ENCODE measurements at places on chromosomes 12 and 14.
A peak's percentile ranks its signal among the peaks of the same experiment; 100 is the strongest.

- DNase-seq: no peak
Measured at GRCh38 chr14:36428350-36428749, 91.7 kb downstream of the NKX2-1 start.

DNA sequence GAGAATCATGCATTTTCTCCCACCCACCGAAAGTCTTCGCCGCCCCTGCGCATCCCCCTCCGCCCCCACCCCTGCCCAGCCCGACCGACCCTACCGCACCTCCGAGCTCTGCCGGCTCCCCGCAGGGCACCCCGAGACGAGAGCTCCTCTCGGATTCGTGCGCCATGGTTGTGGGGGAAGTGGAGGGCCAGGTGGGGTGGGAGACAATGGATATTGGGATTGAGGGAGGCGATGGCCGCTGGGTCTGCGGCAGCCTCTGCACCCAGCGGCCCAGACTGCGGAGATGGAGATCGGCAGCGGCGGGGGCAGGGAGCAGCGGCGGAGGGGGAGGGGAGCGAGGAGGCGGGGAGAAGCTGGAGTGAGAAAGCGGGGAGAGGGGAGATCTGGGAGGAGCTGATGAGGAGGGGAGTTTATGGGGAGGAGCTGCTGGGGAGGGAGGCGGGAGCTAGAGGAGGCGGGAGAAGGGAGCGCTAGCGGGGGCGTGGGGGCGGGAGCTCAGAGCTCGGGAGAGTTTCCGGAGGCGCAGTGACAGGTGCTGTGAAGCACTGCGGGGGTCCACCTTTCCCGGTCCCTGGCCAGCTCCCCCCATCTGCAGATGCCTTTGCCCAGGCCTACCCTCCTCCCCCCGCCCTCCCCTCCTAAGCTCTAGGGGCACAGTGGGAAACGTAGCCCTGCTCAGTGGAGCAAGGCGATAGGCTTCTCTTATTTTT, at the start of gene SALL2:
Gene SALL2 (minus strand): TSS at position 385 of the 710 bp plus-strand sequence. CDS start 219 bp downstream, at position 166.
- DNase-seq: peak; percentile 87

GRCh38 chr12:2396448-2396871, 343.7 kb downstream of the CACNA1C start:
- no peak for DNase-seq

DNA sequence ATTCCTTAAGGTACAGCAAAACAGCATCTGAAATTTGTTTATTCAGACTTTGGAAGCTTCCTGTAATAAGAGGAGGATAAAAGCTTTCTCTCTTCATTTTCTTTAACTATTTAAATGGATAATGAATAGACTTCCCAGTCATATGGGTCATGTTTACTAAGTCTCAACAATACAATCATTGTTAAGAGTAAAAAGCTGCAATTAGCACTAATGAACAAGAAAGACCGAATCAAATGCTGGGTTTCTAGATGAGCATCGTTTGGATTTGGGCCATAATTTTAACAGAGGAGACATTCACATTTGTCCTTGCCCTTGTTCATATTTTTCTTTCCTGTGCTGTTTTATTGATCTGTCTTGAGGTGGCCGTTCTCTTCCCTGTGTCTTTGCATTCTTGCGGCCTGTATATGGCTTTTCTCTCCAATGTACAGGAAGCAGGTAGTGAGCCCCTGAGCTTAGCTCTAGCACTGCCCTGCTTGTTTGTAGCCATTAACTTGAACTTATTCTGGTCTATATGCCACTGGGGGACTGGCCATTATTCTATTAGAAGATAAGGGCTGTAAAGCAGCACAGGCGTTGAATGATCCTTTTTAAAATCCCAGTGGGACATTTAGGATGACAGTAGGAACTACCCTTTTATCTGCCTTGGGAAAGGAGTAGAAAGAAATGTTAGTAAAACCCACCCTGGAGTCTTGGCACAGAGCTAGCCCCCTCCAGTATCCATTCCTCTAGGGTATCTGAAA, 34.6 kb downstream of the ABHD12B start:
- DNase-seq: no peak

GRCh38 chr12:9327320-9327719, 119.1 kb upstream of the PZP start:
- DNase-seq: no peak

DNA sequence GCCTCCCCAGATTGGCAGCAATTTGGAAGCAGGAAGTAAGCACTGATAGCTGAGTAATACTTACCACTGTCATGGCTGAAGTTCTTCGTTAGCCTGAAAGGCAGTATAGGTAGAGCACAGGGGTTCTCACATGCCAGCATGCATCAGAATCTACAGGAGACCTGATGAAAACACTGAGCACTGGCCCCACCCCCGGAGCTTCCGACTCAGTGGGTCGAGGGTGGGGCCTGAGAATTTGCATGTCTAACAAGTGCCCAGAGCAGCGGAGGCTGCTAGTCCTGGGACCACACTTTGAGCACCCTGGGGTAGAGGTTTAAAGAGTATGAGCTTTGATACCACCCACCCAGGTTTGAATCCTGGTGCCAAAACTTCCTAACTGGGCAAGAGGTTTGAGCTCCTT, 89.6 kb downstream of the FBXW8 start:
- no peak for DNase-seq

- no peak for DNase-seq
Measured at GRCh38 chr14:52467515-52468266, 84.6 kb downstream of the TXNDC16 start.

- DNase-seq: peak; percentile 35
Measured at GRCh38 chr14:29529418-29529817, 398.2 kb downstream of the PRKD1 start.

GRCh38 chr12:93530358-93530757, 42.1 kb upstream of the SOCS2 start:
- no peak for DNase-seq

- peak; percentile 39 for DNase-seq
Measured at GRCh38 chr12:116236148-116236731, 41.3 kb downstream of the MED13L start.

DNA sequence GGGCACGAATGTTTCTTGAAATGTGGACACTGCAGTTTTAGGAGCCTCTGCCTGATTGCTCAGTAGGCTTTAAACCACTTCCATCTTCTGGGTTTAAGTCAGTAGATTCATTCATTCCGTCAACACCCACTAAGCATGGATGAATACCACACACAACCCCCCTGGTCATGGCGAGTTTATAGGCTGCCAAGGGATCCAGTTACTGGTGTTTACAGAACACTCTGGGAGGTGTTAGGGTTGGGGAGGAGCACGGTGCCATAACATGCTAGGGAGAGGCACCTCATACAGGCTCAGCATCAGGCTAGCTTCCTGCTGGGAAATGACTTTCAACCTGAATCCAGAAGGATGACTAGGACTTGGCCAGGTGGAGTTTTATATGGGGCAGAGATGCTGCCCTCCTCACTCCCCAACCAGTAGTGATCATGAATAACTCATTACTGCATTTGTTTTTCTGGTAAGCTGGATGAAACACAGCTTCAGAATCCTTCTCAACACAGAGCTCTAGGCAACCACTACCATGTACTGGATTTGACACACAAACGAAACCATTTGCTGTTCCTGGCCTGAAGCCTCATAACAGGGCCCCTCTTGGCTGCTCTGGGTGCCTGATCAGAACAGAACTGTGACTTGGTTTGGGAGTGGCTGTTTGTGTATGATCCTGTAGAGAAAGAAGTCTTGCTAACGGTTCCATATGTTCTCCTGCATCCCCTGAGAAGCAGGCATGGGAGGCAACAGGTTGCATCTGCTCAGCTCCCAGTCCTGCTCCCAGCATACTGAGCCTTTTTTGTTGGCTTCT, 47.9 kb downstream of the FBXW8 start:
- no peak for DNase-seq

- no peak for DNase-seq
Measured at GRCh38 chr14:87229131-87229530, 763.9 kb downstream of the GALC start.

DNA sequence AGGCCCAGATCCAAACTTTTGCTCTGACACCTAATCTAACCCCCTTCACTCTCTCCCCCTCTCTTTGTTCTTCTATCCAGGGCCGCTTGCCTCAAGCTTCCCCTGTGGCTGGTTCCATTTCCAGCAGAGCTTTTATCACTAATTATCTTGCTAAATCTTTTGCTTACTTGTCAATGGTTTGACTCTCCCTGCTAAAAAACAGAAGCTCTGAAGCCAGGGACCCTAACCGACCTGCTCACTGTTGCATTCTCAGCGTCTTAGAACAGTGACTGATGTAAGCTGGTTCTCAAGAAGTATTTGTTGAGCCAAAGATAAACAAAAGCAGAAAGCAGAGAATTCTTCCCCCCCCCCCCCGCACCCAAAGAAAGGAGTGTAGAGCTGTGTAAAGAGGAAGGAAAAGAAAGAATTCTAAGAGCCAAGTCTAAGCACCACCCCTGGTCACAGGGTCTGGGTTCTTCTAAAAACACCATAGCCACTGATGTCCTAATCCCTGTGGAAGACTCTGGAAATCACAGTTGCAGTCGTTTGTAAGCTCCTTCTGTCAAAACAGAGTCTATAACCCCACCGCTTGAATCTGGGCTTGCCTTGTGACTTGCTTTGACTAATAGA, 385.8 kb downstream of the MED13L start:
- no peak for DNase-seq

Measured in NCI-H2227 treated with DMSO at 0.1 percent for 48 hours (cell line).